ENCODE measurements at places on chromosomes 1 and 21. TPM values are rescaled to one million over a fixed set of nuclear protein-coding genes. Genes with fewer than 3 reads are reported as not detected.

The SEMA4A gene
- total RNA-seq, result 1.4 TPM

DNA sequence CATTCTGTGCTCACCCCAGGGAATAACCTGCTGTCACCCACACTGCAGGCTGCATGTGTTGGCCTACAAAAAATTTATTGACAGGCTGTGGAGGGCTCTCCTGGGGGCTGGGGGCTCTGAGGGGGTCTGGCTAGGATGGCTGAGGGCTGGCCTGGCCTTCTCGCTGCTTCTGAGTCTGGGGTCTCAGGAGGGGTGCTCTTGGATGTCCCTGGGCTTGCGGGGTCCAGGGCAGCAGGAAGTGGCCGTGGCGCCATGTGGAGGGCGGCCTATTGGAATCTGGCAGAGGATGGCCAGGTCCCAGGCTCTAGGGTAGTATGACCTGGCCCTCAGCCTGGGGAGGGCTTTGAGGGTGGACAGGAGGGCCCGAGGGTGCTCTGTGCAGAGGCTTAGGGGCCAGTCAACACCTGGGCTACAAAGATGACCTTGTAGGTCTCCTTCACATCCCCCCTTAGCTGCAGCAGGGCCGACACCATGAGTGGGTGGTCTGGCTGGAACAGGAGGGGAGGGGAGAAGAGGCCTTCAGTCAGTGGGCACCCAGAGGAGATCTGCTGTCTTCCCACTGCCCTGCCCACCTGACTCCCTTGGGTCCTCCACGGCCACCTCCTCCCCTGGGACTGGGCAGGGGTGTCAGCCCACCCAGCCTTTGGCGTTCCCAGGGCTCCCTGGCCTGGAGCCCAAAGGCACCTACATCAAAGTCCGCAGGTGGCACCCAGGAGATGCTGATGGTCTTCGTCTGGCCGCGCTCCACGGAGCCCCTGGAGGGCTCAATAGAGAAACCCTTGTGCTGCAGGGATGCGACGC, 3.0 kb upstream of the TMEM52 start:
- H3K36me3 ChIP-seq, result no peaks in the 10 kb centered on the region
- peaks cover 6% of the 10 kb centered on the region for H3K4me1 ChIP-seq
- no peak overlapping the region for H3K27ac ChIP-seq
- no peaks in the 10 kb centered on the region for H3K27me3 ChIP-seq

The PLD5 gene
- total RNA-seq, result 0.98 TPM

The TMEM269 gene
- total RNA-seq, result 0.16 TPM

The EXO1 gene
- total RNA-seq, result not detected

DNA sequence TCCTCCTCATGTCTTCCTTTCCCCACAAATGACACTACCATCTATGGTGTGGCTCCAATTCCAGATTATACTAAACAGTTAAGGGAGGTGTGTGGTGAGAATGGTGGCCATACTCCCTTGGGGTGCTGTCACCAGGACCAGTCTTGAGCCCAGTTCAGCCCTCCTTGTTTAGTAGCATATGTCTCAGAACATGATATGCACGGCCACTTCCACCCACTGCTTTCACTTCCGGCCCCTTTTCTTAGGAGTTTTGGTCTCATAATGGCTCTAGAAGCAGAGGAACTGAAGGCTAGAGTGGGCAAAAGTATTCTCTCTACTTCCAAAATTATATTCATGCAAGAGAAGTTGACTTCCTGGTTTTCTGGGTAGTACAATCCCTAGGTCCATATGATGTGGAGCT, 45.3 kb upstream of the CACNA1E start:
- H3K4me3 ChIP-seq, result no peak overlapping the region
- H3K27ac ChIP-seq, result no peak overlapping the region
- peaks cover 3% of the 10 kb centered on the region for H3K27me3 ChIP-seq
- no peaks in the 10 kb centered on the region for H3K36me3 ChIP-seq

The OR2T11 gene
- total RNA-seq, result not detected

DNA sequence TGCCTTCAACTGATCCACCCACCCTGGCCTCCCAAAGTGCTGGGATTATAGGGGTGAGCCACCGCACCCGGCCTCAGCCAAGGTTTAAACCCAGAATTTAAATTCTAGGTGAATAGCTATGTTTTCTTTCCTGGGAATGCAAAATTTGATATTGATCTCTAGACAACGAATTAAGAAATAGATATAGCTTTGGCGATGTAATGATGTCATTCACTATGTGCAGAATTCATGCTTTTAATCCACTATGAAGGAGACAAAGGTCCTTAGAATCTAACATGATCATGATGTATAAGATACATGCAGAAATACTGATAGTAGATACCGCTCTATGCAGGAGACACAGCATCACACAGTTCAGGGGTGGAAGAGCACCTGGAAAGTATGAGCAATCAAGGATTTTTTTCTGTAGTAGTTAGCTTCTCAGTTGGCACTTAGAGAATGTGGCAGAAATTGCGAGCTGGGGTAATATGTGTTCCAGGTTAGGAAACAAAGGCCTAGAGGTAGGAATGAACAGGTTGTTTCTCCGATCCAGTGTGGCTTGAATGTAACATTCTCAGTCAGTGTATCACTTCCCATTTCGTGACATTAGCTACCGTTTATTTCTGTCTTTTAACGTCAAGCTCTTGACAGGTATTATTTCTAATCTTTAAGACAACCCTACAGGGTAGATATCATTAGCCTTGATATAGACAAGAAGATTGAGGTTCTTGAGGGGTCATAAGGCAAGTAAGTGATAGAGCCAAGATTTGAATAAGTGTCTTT, 3.0 kb upstream of the CEP350 start:
- H3K36me3 ChIP-seq, result no peaks in the 10 kb centered on the region
- H3K4me3 ChIP-seq, result no peak overlapping the region
- DNase-seq, result no peak
- H3K27ac ChIP-seq, result no peak overlapping the region
- no peaks in the 10 kb centered on the region for H3K27me3 ChIP-seq

The HMGCS2 gene
- total RNA-seq, result 0.16 TPM

GRCh38 chr1:207823880-207824566, 72.2 kb downstream of the CD46 start:
- peak overlapping the region; percentile 98 for H3K27ac ChIP-seq
- no peaks in the 10 kb centered on the region for H3K36me3 ChIP-seq
- H3K27me3 ChIP-seq, result no peaks in the 10 kb centered on the region
- DNase-seq, result peak; percentile 92

Measured in breast epithelium (tissue), 4 donors.